AG08395 (cell line): ENCODE measurements at places on chromosomes 3 and 15.

DNA sequence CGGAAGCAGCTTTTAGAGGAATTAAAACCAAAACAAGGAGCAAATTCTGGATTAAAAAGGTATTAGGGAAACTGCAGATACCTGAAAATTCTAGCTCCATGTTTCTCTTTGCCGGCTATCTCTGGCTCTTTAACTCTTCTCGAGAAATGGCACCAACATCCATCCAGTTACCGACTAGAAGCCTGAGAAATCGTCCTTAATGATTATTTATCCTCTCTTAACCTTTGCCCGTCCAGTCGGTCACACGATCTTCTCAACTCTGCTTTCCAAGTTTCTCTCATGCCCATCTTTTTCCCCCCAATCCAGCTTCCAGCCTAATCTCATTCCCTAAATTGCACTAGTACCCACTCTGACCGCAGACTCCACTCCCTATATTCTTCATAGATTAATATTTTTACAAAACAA lies 596 bp upstream of the SGO1 start:
- DNase-seq = peak; percentile 10

DNA sequence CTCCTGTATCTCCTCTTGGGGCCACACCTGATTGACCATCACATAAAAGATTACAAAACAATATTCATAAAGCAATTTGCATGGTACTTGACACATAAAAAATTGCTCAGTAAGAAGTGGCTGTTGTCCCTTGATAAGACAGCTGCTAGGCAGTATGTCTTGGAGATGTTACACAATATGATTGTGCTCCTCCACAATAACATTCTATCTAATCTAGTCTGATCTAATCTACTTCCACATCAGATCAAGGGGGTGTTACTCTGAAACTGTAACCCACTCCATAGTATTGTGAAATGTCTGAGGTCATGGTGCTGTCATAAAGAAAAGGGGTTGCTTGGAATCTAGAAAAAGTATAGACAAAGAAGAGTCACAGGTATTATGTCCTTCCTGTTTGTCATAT lies 23.4 kb upstream of the AQP9 start:
- DNase-seq = no peak

GRCh38 chr3:56314842-56315241 lies 153.4 kb downstream of the ERC2 start:
- DNase-seq = peak; percentile 86

DNA sequence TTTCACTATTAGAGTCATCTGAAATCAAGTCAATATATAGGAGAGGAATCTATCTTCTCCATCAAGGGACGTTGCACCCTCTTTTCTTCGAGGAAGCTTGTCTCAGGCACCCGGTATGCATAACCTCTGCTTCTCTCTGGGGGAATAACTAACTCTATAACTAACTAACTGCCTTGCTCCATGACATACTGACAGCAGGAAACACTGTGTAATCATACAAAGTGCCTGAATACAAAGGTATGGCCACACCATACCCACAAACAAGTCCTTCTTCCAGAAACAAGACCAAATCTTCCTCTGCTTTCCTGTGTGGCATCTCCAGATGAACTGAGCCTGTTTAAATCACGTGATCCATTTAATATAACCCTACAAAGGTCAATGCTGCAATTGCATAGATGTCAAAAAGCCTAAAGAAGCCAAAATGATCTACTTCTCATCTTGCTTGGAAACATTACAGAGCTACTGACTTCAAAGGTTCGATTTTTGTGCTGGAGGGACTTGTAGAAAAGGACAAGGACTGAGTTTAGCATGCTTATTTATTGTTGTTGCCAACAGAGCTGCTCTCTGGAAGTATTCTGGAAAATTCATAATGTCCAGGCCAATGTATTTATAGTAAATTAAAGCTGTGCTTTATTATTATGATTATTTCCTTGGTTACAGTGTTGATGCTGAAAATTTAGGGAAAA lies 380.5 kb downstream of the FOXP1 start:
- no peak for DNase-seq

- no peak for DNase-seq
Observed at GRCh38 chr15:95760508-95760907, 570.0 kb upstream of the NR2F2 start.

DNA sequence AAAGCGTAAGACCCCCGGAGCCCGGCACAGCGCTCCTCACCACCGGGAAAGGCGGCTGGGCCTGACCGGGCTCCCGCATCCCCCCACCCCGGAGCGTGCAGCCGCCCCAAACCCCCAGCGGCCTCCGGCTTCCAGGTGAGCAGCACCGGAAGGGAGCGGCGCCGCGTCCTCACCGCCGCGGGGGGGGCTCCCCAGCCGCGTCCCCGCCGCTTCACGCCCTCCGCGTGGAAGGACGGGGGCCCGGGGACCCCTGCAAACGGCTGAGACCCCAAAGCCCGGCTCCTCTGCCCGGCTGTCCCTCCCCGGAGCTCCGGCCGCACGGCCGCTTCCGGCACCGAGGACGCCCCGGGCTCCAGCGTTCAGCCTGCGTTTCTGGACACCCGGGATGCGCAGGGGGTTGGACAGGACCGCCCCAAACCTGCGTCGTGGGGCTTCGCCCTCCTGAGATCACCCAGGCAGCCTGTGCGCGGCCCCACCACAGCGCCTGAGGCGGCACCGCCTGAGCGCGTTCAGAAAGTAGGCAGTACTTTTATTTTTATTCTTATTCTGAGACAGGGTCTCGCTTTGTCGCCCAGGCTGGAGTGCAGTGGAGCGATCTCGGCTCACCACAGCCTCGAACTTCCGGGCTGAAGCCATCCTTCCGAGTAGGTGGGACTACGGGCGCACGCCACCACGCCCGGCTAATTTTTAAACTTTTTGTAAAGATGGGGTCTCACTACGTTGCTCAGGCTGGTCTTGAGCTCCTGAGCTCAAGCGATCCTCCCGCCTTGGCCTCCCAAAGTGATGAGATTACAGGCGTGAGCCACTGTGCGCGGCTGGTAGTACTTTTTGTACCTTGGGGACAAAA lies 51.6 kb upstream of the BLM start:
- peak; percentile 83 for DNase-seq

GRCh38 chr3:160841455-160841854 lies 85.4 kb downstream of the PPM1L start:
- no peak for DNase-seq

GRCh38 chr3:55160241-55160983 lies 232.6 kb upstream of the LRTM1 start:
- DNase-seq = peak; percentile 91

GRCh38 chr15:74631408-74631807 lies 15.8 kb downstream of the CLK3 start:
- DNase-seq = no peak

GRCh38 chr15:31217566-31218270 lies 108.9 kb upstream of the KLF13 start:
- no peak for DNase-seq

GRCh38 chr3:170726976-170727661 lies 141.2 kb upstream of the SLC7A14 start:
- DNase-seq = peak; percentile 82

DNA sequence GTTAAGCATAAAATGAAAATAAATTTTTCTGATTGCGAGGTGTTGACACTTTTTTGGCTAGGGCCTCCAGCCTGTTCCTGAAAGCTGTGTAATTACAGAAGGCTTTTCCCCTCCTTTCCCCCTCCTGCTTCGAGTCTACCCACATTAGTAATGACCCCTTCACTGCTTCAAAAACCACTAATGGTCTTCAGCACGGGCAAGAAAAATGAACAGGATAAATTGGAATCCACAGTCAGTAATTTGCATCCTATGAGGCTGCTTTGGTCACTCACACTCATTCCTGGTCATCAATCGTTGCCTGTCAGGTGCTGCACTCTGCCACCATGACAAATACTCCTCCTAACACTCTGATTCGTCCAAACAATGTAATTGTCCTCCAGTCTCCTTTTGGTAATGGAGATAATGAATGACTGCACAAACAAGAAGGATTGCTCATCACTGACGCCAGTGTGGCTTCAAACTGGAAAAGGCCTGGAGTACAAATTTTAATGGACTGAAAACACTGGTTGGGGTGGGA lies 148.6 kb downstream of the MEIS2 start:
- DNase-seq = peak; percentile 69

DNA sequence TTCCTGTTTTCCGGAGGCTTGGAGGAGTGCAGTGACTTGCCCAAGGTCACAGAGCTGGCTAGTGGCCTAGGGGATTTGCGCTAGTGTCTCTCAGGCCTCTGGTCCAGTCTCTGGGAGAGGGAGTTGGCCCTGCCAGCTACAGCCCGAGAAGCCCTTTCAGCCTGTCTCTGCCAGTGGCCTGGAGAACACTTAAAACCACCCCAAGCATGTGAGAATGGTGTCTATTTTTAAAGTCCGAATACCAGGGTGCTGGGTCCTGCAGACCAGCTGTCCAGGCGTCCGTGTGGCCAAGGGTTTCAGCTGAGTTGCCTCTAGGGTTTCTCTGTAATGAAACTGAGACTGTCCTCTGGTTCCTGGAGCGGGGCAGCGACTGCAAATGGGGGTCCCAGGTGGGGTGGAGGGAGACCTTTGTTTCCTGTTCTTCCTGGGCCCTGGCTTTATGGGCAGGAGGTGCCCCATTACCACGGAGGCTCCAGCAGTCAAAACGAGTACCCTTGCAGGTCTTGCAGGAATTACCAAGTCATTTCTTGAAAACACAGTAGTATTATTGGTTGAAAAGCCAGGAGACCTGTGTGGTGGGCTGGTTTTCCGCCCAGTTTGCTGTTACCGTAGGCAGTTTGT lies 2.2 kb downstream of the CAND2 start:
- DNase-seq = no peak

DNA sequence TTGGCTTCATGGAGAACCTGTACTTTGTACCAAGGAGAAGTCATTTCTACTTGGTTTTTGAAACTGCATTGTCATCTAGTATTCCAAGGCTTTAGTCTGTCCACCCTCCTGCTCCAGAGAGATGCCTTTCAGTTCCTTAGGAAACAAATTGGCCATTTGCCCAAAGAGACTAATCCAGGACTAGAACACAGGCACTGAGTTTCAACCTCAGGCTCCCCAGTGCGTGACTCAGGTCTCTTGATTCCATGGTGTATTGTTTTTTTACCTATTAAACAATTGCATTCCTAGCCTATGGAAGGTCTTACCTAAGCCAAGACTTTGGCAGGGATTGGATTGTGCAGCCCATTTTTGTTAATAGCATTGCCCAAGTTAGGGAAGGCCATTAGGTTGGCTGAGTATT lies 214.8 kb upstream of the CTDSPL start:
- DNase-seq = no peak

DNA sequence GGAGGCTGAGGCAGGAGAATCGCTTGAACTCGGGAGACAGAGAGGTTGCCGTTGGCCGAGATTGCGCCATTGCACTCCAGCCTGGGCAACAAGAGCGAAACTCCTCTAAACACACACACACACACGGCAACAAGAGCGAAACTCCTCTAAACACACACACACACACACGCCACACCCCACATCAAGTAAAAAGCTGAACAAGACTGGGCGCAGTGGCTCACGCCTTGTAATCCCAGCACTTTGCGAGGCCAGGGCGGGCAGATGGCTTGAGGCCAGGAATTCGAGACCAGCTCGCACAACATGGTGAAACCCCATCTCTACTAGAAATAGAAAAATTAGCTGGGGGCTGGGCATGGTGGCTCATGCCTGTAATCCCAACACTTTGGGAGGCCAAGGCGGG lies 49.0 kb downstream of the HOMER2 start:
- no peak for DNase-seq

DNA sequence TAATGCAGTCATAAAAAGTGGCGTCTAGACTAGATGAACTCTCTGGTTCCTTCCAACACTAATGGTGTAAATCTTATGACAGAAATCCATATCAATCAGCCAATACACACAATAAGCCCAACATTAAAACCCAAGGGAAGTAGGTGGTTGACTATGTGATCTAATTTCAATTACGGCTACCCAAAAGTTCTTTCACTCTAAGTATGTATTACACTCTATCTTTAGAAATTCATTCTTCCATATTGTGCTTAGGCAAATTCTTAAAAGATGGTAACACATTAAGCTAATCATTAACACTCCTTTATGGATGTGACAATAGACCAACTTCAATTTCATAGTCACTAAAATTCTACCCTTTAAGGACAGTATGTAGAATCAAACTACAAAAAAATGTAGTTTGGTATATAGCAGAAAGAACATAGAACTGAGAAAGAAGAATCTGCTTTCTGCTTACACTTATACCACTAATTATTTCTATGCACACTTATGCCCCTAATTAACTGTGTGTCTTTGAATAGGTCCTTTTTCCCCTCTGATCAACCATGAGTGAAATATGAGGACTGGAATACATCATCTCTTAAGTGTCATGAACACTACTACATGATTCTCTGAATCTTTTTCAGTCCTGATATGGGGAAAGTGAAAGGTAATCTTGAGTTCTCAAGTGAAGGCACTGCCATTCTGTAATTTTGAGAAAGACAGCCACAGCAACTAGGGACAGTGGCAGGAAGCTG lies 557.6 kb downstream of the IGSF11 start:
- DNase-seq = no peak

GRCh38 chr15:100901296-100901695 lies 17.9 kb upstream of the LRRK1 start:
- no peak for DNase-seq

DNA sequence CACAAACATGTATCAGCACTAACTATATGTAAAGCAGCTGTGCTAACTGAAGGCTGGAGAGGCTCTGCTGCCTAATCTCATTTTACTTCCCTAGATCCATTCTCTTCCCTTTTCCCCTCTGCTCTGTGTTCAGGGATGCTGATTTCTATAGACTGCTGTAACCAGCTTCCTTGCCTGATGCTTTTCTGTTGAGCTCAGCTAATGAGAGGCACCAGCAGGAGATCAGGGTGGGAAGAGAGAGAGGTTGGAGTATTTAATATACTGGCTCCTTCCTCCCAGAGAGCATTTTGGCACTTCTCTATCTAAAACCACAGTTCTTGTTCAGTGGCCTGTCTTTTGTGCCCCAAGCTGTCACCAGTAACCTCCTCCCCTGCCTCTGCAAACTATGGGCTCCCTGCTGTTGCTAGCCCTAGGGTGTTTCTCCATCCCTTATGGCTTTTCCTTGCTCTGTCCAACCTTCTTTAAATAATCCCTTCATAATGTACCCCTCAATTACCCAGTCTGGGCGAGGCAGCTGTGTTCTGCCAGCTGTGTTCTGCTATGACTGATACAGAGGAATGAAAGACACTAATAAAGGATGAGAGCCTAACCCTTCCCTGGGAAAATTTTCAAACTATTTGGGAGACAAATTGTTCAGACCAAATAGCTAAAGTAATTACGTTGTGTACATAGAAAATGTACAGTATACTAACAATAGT lies 69.5 kb downstream of the CADPS start:
- no peak for DNase-seq
